ENCODE measurements at places on chromosomes 1 and 21. TPM values are rescaled to one million over a fixed set of nuclear protein-coding genes. Genes with fewer than 3 reads are reported as not detected.

Gene TCHH
- 3.0 TPM for total RNA-seq

Gene MORC3
- 31.9 TPM for total RNA-seq

Gene MAP3K21
- 2.3 TPM for total RNA-seq

Gene ADAM30
- not detected for total RNA-seq

Gene GBP1
- 1.3 TPM for total RNA-seq

Gene TMEM200B
- total RNA-seq, result 0.76 TPM

Gene NOTCH2
- 15.4 TPM for total RNA-seq

Gene NBPF8
- 11.7 TPM for total RNA-seq

Gene LCE1A
- total RNA-seq, result not detected

Gene FAM177B
- 4.1 TPM for total RNA-seq

Gene RAB3GAP2
- total RNA-seq, result 36.3 TPM

Gene MCOLN3
- 5.3 TPM for total RNA-seq

Gene ACTL8
- 2.2 TPM for total RNA-seq

Gene OLFML3
- total RNA-seq, result 82.8 TPM

Gene SHE
- total RNA-seq, result not detected

Gene HRNR
- total RNA-seq, result 0.37 TPM

Gene RSPH1
- total RNA-seq, result not detected

Gene GRIK1
- 9.2 TPM for total RNA-seq

Gene ZNF648
- 0.62 TPM for total RNA-seq

Gene NCDN
- 55.8 TPM for total RNA-seq

Gene HES2
- 0.21 TPM for total RNA-seq

Gene OR2T29
- 0.44 TPM for total RNA-seq

Gene LAMTOR5
- total RNA-seq, result 122 TPM

Gene ANKRD65
- 0.30 TPM for total RNA-seq

Gene PLA2G5
- total RNA-seq, result 0.41 TPM

Gene OR10T2
- not detected for total RNA-seq

Gene RNF207
- total RNA-seq, result 6.1 TPM

Measured in motor neuron (in vitro differentiated cells).